Effector memory CD4-positive, alpha-beta T cell (primary cell): ENCODE measurements at places on chromosomes 5 and 9.

DNA sequence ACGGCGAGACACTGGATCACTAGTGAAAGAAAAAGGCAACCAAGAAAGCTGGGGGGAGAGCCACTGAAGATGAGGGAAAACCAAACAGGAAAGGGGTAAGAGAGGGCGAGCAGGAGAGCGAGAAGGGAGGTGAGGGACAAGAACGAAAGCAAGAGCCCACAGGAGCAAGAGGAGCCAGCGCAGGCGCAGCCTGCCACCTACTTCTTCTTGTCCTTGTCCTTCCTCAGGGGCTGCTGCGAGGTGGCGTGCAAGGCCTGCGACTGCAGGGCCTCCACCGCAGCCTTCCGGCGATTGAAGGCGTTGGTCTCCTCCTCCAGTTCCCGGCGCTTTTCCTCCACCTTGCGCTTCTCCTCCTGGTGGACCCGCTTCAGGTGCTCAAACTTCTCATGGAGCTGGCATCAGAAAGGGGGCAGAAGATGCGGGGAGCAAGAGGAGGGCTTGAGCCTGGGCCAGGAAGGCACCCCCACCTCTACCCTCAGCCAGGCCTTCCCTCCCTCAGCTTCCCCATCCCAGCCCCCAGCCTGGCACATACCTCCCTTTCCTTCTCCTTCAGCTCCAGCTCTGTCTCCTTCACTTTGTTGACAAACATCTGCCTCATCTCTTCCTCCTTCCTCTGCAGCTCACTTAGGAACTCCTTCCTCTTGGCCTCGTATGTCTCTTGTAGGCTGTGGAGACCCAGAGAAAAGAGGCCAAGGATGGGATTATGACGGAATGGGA is 13.5 kb downstream of the CCNI2 start:
- DNase-seq, result no peak

DNA sequence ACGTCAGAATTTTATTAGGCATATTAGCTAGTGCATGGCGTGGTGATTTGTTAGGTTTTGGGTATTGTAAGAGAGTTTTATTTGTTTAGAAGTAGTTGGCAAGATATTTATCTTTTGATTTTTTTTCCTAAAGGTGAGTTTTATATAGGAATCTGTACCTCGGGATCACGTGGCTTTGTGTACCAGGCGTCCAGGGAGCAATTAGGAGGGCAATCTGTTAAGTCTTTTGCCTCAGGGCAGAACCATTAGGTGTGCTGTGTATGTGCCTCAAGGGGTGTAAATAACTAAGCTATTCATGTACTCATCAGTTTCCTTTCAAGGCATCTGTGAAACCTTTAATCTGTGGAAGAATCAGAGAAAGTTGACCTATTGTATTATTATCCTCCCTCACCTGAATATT is 39.4 kb downstream of the ZSWIM6 start:
- DNase-seq, result no peak

DNA sequence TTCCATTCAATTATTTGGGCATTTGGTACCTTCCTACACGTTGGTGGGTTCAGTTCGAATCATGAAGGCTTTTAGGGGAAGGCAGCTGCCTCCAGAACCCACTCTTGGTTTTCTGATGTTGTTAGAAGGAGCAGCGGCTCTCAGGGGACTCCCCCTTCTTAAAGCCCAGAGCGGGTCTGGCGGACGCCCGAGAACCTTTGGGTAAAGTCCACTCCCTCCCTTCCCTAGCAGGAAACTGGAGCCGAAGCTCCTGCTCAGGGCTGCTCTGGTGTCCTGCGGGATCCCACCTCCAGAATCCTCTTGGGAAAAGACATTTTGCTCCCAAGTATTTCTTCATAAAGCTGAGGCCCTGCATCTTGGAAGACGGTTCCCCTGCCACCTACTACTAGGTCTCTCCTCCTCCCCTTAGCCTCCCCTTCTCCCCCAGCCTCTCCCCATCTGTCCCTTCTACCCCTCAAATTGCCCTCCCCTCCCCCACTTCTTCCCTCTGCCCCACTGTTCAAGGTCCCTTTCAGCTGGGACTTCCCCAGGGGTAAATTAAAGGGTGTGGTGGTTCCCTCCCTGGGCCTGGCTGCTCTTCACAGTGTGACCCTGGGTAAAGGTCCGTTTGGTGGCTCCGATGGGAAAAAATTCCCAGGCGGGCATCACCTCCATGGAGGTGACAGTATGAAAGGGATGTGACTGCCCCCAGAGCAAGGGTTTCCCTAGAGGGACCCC is 9.3 kb downstream of the IRX4 start:
- DNase-seq, result no peak

DNA sequence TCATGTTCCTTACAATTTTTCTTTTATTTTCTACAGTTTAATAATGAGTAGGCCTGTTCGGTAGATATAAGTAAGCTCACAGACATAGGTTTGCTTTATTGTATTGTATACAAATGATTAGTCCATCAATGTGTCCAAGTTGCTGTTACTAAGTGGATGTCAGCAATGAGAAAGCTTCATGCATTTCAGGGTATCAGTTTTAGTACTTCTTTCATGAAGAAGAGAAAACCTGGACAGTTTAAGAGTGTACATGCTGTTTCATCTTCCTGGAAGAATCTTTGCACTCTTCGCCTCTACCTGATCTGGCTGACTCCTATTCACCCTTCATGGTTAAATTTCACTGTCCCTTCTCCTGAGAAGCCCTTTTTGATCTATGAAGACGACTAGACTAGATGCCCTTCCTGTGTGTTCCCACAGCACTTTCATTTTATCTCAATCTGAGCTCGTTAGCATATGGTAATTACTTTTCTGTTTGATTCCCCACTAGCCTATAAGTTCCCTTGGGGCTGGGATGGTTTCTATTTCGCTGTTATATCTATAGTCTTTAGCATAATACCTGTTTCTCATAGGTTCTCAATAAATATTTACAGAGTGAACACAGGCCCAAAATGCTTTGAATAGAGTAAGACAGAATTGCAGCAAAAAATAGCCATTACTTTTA is 70.7 kb downstream of the CETN3 start:
- no peak for DNase-seq

DNA sequence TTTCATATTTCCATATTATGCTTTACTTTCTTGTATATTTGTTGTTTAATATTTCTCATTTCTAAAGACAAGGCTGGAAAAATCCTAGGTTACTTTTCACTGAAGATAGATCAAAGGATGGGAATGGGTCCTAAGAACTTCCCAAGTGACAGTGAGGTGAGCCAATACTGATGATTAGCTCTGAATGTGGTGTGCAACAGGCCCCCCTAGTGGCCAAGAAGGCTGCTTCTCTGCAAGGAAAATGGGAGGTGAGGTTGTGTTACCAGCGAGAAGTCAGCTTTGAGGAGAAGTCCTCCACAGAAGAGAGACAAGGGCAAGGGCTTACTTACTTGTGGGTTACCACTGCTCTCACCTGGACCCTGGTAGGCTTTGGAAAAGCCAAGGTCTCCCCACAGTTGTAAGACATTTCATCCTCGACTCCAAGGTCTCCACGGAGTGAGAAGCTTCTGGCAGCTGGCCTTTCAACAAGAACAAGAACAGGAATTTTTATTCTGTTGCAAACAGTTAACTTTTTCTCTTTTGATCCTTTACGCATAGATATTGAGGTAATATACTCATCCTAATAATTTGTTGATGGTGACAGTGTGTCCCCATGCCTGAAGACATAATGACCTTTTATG is 69.9 kb downstream of the MAMDC2 start:
- no peak for DNase-seq

GRCh38 chr5:55724281-55724680 is 12.2 kb upstream of the SLC38A9 start:
- DNase-seq, result no peak

DNA sequence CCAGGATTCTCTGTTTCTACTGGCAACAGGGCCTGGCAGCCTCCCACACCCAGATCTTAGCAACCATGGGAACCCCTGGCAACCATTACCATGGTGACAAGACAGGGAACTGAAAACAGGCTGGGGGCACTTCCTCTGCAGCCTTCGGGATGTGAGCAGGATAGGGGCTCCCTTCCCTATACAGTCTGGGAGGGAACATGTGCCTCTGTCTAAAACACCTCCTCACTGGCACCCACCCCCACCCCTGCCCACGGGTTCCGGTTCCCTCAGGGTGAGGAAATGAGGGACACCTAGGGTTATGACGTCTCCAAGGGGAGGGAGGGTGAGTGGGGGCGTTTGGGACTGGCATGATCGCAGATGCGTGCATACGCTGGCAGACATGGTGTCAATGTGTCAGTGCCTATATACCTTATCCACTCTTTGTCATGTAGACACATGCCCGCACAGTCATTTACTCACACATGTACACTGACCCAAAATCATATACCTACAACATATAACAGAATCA is 3.0 kb upstream of the DNAJB5 start:
- peak; percentile 48 for DNase-seq

- no peak for DNase-seq
Observed at GRCh38 chr5:73180566-73180965, 7.6 kb downstream of the TMEM174 start.

GRCh38 chr9:88682431-88682831 is 147.5 kb downstream of the NXNL2 start:
- DNase-seq, result no peak

GRCh38 chr9:33698267-33698666 is 97.1 kb upstream of the PRSS3 start:
- DNase-seq, result no peak

DNA sequence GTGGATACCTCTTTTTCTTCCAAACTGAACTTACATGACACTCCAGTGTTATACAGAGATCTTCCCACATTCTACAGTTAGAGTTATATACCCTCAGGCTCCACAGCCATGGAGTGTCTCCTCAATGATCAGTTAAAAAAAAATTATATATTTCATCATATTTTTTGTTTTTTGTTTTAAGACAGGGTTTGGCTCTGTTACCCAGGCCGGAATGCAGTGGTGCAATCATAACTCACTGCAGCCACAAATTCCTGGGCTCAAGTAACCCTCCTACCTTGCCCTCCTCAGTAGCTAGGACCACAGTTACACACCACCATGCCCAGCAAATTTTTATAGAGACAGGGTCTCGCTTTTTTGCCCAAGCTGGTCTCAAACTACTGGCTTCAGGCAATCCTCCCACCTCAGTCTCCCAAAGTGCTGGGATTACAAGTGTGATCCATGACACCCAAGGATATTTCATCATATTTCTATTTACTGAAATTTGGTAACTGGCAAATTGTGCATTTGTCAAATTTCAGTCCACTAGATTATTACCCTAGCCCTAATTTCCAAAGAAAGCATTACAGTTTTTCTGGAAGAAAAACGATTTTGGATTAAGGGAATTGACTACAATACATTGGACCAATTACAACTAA is 18.1 kb upstream of the SCAI start:
- no peak for DNase-seq

GRCh38 chr5:54291498-54291897 is 18.9 kb downstream of the ARL15 start:
- no peak for DNase-seq

- DNase-seq, result no peak
Observed at GRCh38 chr5:95261437-95262175, 23.3 kb downstream of the MCTP1 start.

DNA sequence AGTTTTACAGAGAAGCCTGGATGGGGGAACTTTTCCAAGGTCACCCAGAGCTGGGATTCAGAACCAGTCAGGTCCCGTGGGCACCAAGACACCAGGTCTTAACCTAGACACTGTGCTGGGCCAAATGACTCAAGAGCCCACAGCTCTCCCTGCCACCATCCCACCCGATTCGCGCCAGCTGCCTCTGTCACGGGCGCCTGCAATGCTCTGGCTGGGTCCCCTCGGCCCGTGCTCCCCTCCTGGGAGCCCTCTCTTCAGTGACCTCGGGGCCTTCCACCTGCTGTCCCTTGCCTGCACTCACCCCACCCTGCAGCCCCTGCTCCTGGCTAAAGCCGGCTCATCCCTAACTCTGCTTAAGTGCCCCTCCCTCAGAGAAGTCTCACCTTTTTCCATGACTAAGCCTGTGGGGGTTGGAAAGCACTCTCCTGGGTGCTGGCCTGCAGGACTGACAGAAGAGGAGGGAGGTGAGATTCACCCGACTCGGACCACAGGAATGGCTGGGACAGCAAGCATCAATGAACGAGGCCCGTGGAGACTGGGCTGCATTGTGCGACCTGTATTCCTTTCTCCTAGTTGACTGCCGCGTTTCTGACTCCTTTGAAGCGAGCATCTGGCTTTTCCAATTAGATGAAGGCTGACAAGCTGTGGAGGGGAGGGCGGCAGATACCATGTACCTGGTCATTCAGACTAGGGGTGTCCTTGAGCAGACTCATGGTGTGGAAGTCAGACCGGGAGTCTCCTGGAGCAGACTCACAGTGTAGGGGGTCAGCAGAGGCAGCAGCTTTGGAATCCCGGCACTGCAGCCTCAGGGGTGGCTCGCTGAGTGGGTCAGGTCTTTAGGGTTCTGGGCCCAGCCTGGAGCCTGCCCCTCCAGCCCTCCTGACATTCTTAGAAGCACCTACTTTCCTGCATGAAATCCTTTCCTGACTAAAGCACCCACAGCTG is 5.8 kb upstream of the IL4 start:
- no peak for DNase-seq

- DNase-seq, result no peak
Observed at GRCh38 chr9:116337015-116337414, 183.4 kb downstream of the PAPPA start.

- DNase-seq, result no peak
Observed at GRCh38 chr5:35518104-35518503, 99.6 kb upstream of the SPEF2 start.

GRCh38 chr5:180633283-180634177 is 15.9 kb downstream of the FLT4 start:
- DNase-seq, result no peak

DNA sequence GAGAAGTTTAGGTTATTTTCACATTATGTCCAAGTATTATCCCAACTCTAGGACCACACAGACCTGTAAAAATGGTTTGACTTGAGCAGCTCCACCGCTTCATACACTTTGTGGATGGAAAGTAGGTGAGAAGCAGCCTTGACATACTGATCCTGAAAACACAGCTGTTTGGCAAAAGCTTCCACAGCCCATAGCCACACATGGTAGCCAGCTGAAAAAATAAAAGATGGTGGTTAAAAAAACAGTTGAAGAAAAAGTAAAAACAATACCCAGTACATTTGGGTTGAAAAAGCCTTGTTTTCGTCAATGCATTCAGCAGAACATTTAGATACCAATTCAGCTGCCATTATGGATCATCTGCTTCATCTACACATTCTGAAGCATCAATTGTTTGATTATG is 36.7 kb downstream of the GEMIN5 start:
- DNase-seq, result no peak

- no peak for DNase-seq
Observed at GRCh38 chr5:151683444-151683843, 3.3 kb downstream of the SPARC start.

GRCh38 chr5:133086366-133086875 is 34.6 kb downstream of the HSPA4 start:
- DNase-seq, result no peak

DNA sequence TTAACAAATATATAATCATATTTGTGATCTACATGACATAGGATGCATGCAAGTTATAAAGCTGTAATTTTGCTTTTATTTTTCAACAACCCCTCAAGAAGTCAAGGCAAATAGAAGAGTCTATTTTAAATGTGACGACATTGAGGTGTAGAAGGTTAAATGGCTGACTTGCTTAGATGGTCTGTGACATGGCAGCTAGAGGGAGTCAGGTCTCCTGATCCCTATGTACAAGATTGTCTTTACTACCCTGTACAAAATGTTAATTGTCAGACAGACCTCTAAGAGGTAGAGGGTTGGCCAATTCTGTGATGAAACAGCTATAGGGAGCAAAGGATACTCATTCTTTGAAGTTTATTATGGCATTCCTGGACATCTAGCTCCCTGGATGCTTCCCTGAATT is 380.9 kb upstream of the MEF2C start:
- no peak for DNase-seq
